ENCODE measurements at places on chromosomes 16 and 17.

- DNase-seq = no peak
These were observed 28.7 kb downstream of the BRIP1 start for GRCh38 chr17:61834610-61835009.

DNA sequence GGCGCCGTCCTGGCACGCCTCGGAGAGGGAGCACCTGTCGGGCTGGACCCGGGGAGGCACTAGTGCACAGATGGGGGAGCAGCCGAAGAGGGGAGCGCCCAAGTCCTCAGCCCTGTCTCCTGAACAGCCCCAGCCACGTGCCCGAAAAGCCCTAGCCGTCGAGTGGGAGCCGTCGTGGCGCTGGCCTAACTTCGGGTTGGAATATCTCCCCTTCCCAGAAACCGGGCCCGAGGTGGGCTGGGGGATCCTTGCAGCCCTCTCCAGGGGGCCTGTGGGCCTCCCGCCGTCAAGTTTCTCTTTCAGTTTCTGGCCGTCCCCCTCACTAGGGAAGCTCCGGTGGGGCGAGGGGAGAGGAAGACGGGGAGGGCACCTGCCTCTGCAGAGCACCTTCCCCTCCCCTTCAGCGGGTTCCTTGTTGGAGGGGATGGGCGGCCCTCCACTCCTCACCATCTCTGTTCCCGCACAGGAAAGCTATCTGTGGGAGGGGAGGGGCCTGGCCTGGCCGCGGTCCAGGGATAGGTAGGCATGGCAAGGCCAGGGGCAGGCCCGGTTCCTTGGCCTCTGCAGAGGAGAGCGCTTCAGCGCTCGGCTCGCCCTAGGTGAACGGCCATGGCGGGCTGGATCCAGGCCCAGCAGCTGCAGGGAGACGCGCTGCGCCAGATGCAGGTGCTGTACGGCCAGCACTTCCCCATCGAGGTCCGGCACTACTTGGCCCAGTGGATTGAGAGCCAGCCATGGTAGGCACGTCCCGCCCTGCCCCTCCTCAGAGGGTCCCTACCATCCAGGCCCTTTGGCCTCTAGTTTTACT lies 709 bp downstream of the STAT5A start:
- DNase-seq = no peak

GRCh38 chr16:78584991-78585390 lies 485.5 kb downstream of the WWOX start:
- DNase-seq = no peak

DNA sequence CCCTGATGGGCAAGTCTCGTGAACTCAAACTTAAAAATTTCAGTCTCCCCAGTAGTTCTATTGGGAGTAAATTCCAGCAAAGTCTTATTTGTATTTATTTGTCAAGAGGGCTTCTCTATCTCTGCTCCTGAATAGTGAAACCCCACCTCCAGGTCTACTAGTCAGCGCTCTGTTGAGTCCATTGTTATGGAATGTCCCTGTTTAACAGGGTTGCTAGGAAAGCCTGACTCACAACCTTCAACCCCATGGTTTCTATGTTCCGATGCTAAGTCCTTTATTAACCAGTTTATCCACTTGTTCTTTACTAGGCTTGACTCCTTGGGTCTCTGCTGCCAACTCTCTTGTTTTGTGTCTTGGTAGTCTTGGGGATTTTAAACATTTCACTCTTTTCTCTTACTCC lies 250.7 kb upstream of the MYOCD start:
- no peak for DNase-seq

DNA sequence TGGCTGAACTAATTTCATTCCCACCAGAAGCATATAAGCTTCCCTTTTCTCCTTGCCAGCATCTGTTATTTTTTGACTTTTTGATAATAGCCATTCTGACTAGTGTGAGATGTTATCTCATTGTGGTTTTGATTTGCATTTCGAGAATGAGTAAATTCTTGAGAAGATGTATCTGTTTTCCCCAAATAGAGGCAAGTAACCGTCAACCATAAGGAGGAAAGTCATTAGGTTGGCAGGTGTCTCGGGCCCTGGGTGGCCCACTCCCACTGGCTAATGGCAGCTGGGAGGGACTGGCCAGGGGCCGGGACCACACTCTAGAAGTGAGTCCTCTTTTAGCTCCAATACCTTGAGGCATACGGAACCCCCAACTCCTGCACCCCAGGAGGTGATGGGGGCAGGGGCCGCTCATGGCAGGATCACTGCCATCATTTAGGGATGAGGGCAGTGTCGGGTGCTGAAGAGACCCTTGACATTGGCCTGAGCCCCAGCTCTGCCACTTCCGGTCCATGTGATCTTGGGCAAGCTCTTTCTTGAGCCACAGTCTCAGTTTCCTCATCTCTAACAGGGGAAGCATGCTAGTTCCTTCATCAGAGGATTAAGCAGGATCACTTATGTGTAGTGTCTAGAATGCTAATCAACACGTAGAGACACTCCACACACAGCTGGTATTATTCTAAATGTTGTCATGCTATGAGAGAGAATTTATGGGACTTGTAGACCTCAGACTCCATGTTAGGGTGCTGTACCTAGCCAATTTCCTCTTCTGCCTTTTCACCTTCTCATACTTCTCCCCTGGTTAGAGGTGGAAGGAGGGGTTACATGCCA lies 44.3 kb downstream of the RGS9 start:
- no peak for DNase-seq
